ENCODE measurements at places on chromosomes 5 and 9. TPM values are rescaled to one million over a fixed set of nuclear protein-coding genes. Genes with fewer than 3 reads are reported as not detected.
A peak's percentile ranks its signal among the peaks of the same experiment; 100 is the strongest.

DNA sequence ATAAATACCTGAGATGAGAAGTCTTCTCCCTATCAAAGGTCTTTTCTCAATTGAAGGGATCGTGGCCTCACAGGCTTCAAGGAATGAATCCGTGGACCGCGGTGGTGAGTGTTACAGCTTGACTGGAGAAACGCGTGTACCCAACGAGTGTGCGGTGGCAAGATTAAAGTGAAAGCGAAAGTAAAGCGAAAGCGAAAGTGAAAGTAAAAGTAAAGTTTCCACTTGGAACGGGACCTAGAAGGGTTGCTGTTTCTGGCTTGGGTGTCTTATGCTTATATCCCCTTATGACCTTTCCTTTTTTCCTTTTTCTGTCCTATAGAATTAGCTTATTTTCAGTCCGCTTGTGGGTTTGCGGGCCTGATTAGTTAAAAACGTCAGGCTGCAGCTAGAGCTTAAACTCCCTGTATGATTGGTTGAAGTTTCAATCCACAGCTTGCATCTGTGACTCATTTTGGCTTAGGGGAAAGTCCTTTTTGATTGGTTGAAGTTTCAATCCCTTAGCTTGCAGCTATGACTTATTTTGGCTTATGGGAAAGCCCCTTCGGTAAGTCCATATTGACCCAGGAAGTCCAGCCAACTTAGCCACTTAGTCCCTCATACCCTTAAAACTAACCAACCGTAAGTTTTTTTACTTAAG lies 924.3 kb upstream of the CDH10 start:
- H3K27ac ChIP-seq: no peak overlapping the region
- H3K4me1 ChIP-seq: no peaks in the 10 kb centered on the region
- DNase-seq: no peak

GRCh38 chr9:121363622-121363961 lies 6.5 kb downstream of the STOM start:
- no peak overlapping the region for H3K4me3 ChIP-seq
- no peaks in the 10 kb centered on the region for H3K27me3 ChIP-seq
- no peaks in the 10 kb centered on the region for H3K36me3 ChIP-seq
- H3K27ac ChIP-seq: no peak overlapping the region
- H3K4me1 ChIP-seq: no peaks in the 10 kb centered on the region
- DNase-seq: no peak

- H3K4me3 ChIP-seq: no peak overlapping the region
- no peak for DNase-seq
- peaks cover 2% of the 10 kb centered on the region for H3K4me1 ChIP-seq
- no peaks in the 10 kb centered on the region for H3K36me3 ChIP-seq
- H3K27ac ChIP-seq: no peak overlapping the region
These were observed 72.0 kb upstream of the C9orf72 start for GRCh38 chr9:27645161-27645840.

- no peak overlapping the region for H3K27ac ChIP-seq
- H3K4me1 ChIP-seq: no peaks in the 10 kb centered on the region
- DNase-seq: no peak
- no peaks in the 10 kb centered on the region for H3K27me3 ChIP-seq
- no peak overlapping the region for H3K4me3 ChIP-seq
- no peaks in the 10 kb centered on the region for H3K36me3 ChIP-seq
These were observed 106.3 kb downstream of the MEF2C start for GRCh38 chr5:88776692-88777091.

DNA sequence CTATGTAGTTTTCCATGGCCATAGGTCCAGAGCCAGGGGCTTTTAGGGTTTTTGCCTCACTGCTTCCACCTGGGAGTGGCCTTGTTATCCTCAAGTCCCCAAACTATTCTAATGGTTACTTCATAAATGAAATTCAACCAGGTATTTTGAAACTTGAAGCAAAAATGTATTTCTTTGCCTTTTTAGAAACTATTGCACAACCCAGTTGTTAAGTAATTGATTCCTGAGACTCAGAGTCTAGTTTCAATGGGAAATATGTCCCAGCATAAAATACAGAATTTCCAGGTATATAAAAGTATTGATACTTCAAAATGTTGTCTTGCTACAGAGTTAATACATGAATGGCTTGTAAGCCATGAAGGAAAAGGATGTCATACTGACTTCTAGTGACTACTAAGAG lies 456.2 kb upstream of the DAB2 start:
- no peaks in the 10 kb centered on the region for H3K4me1 ChIP-seq
- H3K4me3 ChIP-seq: no peak overlapping the region
- no peak for DNase-seq
- no peak overlapping the region for H3K27ac ChIP-seq
- H3K27me3 ChIP-seq: no peaks in the 10 kb centered on the region
- no peaks in the 10 kb centered on the region for H3K36me3 ChIP-seq

DNA sequence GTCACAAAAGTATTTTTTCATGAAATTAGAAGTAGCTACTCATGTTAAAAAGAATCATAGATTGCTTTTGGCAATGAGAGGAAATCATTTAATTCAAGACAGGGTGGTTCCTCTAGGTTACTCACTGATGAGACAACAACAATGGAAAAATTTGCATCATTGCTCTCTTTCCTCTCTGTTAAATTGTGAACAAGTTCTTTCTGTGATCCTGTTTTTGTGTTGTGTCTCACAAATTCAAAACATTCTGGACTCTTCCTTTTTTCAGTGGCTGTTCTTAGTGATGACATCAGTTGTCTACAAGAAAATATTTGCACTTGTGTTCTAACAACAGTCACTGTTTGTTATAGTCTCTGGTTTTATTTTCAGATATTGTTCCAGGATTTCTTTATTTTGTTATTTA lies 95.3 kb downstream of the XRCC4 start:
- no peaks in the 10 kb centered on the region for H3K27me3 ChIP-seq
- H3K27ac ChIP-seq: no peak overlapping the region
- H3K36me3 ChIP-seq: no peaks in the 10 kb centered on the region
- no peak overlapping the region for H3K4me3 ChIP-seq

- no peaks in the 10 kb centered on the region for H3K36me3 ChIP-seq
- DNase-seq: no peak
- no peak overlapping the region for H3K4me3 ChIP-seq
- no peak overlapping the region for H3K27ac ChIP-seq
- no peaks in the 10 kb centered on the region for H3K27me3 ChIP-seq
These were observed 37.4 kb downstream of the PTTG1 start for GRCh38 chr5:160458806-160459800.

GRCh38 chr9:78103971-78104433 lies 72.4 kb upstream of the GNAQ start:
- DNase-seq: no peak
- no peaks in the 10 kb centered on the region for H3K36me3 ChIP-seq
- no peak overlapping the region for H3K4me3 ChIP-seq
- no peaks in the 10 kb centered on the region for H3K27me3 ChIP-seq
- peak overlapping the region; percentile 18 for H3K27ac ChIP-seq
- H3K4me1 ChIP-seq: peaks cover 6% of the 10 kb centered on the region

GRCh38 chr5:141717043-141717442 lies 35.0 kb upstream of the ARAP3 start:
- no peak for DNase-seq
- H3K27me3 ChIP-seq: peaks cover 20% of the 10 kb centered on the region
- H3K36me3 ChIP-seq: no peaks in the 10 kb centered on the region
- no peak overlapping the region for H3K4me3 ChIP-seq

DNA sequence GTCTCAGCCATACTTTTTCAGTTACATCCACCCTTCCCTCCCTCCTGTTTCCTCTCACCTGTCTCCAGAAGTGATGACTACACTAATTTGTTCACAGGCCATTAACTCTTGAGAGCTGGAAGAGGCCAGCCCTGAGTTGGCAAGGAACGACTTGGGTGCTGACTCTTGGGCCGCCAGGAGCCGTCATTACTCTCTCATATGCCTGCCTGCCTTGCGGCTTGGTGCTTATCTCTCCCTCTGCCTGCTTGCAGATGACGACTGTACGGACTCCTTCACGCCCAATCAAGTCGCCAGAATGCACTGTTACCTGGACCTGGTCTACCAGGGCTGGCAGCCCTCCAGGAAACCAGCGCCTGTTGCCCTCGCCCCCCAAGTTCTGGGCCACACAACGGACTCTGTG lies 66.1 kb downstream of the PAPPA start:
- DNase-seq: no peak
- no peak overlapping the region for H3K4me3 ChIP-seq
- no peaks in the 10 kb centered on the region for H3K27me3 ChIP-seq
- no peaks in the 10 kb centered on the region for H3K4me1 ChIP-seq
- H3K36me3 ChIP-seq: no peaks in the 10 kb centered on the region

GRCh38 chr9:15211815-15212495 lies 95.1 kb downstream of the TTC39B start:
- peaks cover under 1% of the 10 kb centered on the region for H3K36me3 ChIP-seq
- H3K27me3 ChIP-seq: no peaks in the 10 kb centered on the region
- no peak overlapping the region for H3K27ac ChIP-seq
- H3K4me1 ChIP-seq: no peaks in the 10 kb centered on the region
- no peak for DNase-seq
- H3K4me3 ChIP-seq: no peak overlapping the region

DNA sequence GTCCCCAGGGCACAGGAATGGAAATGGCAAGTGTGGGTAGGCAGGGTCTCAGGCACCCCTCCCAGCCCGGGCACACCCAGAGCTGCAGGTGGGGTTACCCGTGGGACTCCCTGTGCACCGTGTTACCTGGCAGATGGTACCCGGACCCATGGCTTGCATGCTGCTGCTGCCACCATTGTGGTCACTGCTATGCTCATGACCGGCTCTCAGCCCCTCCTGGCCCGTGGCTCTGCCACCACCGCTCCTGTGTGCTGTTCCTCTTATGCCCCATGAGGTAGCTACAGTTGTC lies 21.7 kb upstream of the HMCN2 start:
- H3K36me3 ChIP-seq: no peaks in the 10 kb centered on the region
- no peak overlapping the region for H3K27ac ChIP-seq
- H3K27me3 ChIP-seq: no peaks in the 10 kb centered on the region
- no peak overlapping the region for H3K4me3 ChIP-seq

DNA sequence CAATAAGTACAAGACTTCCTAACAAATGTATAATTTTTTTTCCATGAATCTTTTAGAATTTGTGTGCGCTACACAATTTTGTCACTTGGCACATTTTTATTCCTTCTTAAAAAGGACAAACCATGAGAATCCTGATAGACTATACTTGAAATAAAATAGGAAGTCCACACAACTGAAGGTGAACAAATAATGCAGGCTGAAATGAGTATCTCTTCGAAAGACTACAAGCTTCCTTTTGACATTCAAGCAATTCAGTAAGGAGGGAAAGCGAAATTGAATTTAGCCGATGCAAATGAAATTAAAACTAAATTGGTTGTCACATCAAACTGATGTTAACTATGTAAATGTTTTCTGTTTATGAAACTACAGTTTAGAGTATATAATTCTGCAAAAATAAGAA lies 374.4 kb upstream of the CCNH start:
- H3K27ac ChIP-seq: no peak overlapping the region
- no peak overlapping the region for H3K4me3 ChIP-seq
- no peak for DNase-seq
- no peaks in the 10 kb centered on the region for H3K4me1 ChIP-seq
- H3K36me3 ChIP-seq: no peaks in the 10 kb centered on the region
- H3K27me3 ChIP-seq: no peaks in the 10 kb centered on the region

GRCh38 chr9:128022886-128023285 lies 42.1 kb upstream of the EEIG1 start:
- H3K27me3 ChIP-seq: no peaks in the 10 kb centered on the region
- H3K4me3 ChIP-seq: no peak overlapping the region
- no peaks in the 10 kb centered on the region for H3K36me3 ChIP-seq
- H3K27ac ChIP-seq: peak overlapping the region; percentile 54
- no peak for DNase-seq
- H3K4me1 ChIP-seq: peaks cover 86% of the 10 kb centered on the region

DNA sequence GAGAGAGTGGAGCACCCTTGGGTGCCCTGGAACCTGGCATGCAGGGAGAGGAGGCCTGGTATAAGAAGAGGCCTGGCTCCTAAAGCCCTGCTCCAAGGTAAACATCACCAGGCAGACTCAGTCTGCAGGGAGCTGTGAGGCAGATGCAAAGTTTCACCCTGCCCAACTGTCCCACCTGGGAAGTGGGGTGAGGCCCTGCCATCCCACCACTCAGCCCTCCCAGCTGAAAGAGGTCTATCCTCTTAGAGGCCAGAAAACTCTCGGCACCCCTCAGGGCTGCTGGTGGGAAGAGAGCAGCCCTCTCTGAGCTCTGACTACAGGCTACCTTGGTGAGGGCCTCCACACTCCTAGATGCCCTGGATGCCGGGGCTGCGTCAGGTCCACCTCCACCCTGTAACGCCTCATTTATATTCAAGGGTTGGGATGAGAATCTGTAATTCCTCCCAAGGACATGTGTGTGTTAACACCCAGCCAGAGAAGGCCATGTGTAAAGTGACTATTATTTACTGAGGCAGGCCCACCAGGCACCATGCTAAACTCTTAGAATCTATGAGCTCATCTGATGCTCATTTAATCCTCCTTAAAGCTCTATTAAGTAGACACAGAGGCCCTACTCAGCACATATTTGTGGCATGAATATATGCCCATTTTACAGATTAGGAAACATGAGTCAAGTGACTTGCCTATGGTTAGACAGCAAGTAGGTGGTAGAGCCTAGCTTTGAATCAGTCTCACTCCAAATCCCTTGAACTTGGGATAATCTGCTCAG lies 205.9 kb downstream of the FSTL4 start:
- no peaks in the 10 kb centered on the region for H3K36me3 ChIP-seq
- H3K4me3 ChIP-seq: no peak overlapping the region
- H3K27ac ChIP-seq: no peak overlapping the region
- H3K4me1 ChIP-seq: no peaks in the 10 kb centered on the region
- DNase-seq: no peak

- H3K27me3 ChIP-seq: no peaks in the 10 kb centered on the region
- no peak overlapping the region for H3K27ac ChIP-seq
These were observed 61.1 kb downstream of the BARX1 start for GRCh38 chr9:93893899-93894690.

DNA sequence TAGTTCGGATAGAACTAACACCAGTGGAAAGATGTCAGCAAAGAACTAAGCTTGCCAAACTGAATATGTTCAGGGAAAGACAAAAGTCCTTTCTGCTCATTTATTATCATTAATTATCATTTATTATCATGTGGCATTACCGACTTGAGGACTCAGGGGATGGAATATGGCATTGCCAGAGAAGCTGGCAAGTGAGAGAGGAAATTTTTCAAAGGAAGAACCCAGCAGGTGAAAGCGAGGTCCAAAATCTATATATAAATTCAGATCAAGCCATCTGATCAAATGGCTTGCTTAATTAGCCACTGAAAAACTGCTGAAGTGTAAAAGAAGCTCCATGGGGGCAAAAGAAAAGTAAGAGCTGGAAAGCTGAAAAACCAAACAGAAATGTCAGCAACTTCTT lies 1049.6 kb upstream of the SEMA6A start:
- no peak overlapping the region for H3K27ac ChIP-seq
- no peaks in the 10 kb centered on the region for H3K27me3 ChIP-seq
- no peaks in the 10 kb centered on the region for H3K4me1 ChIP-seq
- no peak for DNase-seq

GRCh38 chr9:35932735-35933134 lies 23.4 kb downstream of the SPAAR start:
- no peak overlapping the region for H3K27ac ChIP-seq
- H3K4me1 ChIP-seq: peaks cover 10% of the 10 kb centered on the region
- H3K36me3 ChIP-seq: no peaks in the 10 kb centered on the region
- no peak overlapping the region for H3K4me3 ChIP-seq

PTPRD gene
- 0.61 TPM for total RNA-seq

NME5 gene
- total RNA-seq: not detected

PCDHB8 gene
- not detected for total RNA-seq

CDX1 gene
- not detected for total RNA-seq

CENPH gene
- 7.0 TPM for total RNA-seq

PNPLA7 gene
- total RNA-seq: 11.7 TPM

TESK1 gene
- total RNA-seq: 24.2 TPM

ARID3C gene
- 0.38 TPM for total RNA-seq

FAM78A gene
- 98.4 TPM for total RNA-seq

ZNF366 gene
- not detected for total RNA-seq

Data from T-cell (primary cell).